GM23338 (cell line): ENCODE measurements at places on chromosomes 4 and X.

- no peak for DNase-seq
These were observed 17.8 kb downstream of the AMER1 start for GRCh38 chrX:64187762-64188150.

DNA sequence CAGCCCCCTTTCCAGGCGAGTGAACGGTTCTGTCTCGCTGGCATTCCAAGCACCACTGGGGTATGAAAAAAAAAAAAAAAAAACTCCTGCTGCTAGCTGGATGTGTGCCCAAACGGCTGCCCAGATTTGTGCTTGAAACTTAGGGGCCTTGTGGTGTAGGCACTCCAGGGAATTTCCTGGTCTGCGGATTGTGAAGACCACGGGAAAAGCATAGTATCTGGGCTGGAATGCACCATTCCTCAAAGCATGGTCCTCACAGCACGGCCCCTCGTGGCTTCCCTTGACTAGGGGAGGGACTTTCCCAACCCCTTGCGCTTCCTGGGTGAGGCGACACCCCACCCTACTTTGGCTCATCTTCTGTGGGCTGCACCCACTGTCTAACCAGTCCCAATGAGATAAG is 516.8 kb upstream of the FAM241A start:
- DNase-seq = no peak

- peak; percentile 19 for DNase-seq
These were observed 197.3 kb downstream of the CFAP299 start for GRCh38 chr4:80532674-80533333.

DNA sequence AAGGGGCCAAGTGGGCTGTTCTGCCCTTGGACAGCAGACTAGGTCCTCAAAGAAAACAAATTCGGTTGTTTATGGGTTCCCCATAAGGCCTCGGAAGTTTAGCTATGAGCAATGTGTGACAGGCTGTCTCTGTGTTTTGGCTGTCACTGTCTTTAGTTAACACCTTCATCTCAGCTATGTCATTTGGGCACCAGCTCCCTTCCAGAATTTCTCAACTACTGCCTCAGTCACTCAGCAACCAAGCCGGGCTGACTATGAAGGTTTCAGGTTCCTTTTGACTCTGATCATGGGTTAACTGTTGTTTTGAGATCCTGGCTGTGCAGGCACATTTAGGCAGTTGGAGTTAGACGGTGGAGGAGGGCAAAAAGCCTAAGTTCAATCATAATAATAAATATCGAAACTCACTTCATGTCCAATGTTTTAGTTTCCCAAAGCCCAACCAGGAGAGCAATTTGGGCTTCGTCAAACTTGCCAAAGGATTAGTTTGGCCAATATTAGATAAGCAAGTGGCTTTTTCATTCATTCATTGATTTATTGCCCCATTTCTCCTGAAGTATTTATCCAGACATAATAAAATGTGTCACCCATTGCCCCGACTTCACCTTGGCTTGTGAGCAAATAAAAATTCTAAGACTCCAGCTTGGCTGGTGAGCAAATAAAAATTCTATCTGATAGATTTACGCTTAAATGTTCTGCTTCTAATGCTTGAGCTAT is 9.1 kb upstream of the PAGE1 start:
- DNase-seq = no peak

GRCh38 chr4:81375745-81376144 is 96.0 kb downstream of the RASGEF1B start:
- DNase-seq = peak; percentile 47

- no peak for DNase-seq
These were observed 14.2 kb downstream of the BST1 start for GRCh38 chr4:15717086-15717485.

- no peak for DNase-seq
These were observed 263.6 kb downstream of the PTTG2 start for GRCh38 chr4:38223782-38224236.

DNA sequence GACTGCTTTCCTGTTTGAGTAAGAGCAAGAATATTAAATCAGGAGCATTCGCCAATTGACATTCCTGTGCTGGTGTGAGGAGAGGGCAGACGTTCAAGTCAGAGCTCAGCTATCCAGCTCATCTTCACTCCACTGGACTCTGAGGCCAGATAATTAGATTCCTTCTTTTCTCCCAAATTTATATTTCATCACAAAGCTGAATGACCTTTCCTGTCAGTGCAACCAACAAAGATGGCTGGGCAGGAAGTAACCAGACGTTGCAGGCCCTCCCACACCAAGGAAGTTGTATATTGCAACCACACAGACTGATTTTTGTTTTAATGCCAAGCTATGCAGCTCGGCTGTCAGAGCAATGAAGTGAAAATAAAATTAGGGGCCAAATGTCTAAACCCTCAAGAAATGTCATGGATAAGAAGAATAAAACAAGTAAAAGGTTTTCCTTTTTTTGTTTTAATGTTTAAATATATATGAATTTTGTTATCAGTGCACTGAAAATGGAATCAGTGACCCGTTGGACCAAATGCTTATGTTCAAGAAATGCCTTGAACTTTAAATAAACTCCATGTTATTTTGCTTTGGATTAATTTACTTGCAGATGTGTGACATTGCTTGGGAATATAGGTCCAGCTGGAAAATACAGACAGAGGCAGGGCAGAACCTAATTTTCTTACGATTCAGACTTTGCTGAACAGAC is 578.9 kb upstream of the FAT1 start:
- DNase-seq = no peak

- DNase-seq = no peak
These were observed 20.3 kb downstream of the DNAAF6 start for GRCh38 chrX:107226757-107227156.

DNA sequence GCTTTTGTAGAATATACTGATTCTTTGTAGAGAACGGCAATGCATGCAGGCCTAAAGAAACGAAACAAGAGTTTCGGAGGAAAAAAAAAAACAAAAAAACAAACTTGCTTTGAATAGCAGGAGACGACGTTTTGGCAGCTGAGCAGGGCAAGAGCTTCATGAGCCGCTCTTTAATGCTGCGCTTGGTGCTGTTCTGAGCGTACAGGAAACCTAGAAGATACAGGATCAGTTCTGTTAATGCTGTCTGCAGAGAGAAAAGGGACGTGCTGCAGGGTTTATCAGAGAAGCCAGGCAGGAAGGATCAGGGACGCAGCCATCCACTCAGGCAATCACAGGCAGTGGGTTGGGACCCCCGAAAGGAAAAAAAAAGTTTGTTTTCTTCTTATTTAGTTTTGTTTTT is 182.2 kb downstream of the PACRGL start:
- DNase-seq = no peak

DNA sequence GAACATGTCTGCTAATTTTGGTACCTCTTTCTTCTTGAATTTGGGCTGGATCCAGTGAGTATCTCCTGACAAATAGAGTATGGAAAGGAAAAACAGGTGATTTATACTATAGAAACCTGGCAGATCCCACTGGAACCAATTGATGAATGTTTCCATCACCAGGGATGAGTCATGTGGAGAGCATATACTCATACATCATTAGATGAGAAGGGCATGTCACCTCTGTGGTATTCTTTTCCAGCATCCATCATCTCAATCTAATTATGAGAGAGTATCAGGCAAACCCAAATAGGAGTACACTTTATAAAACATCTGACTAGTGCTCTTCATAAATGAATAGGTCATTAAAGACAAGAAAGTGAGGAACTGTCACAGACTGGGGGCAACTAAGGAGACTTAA is 90.7 kb downstream of the CLDN22 start:
- DNase-seq = no peak

DNA sequence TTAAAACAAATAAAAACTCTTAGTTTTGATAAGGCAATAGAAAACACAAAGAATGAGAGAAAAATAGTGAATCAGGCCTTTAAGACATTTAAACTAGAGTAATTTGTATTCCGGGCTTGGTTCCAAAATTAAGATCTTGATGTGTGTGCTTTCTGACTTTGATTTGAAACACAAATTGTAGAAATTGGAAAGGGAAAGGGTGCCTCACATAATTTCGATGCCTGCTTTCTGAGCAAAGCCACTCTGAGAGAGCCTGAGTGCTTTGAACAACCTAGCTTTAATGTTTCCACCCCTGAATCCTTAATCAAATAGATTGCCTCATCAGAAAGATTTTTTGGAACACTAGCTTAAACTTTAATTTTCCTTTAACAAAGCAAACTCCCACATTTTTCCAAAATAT is 666.8 kb downstream of the PCDH18 start:
- no peak for DNase-seq

GRCh38 chr4:57866468-57867171 is 756.4 kb upstream of the IGFBP7 start:
- no peak for DNase-seq

DNA sequence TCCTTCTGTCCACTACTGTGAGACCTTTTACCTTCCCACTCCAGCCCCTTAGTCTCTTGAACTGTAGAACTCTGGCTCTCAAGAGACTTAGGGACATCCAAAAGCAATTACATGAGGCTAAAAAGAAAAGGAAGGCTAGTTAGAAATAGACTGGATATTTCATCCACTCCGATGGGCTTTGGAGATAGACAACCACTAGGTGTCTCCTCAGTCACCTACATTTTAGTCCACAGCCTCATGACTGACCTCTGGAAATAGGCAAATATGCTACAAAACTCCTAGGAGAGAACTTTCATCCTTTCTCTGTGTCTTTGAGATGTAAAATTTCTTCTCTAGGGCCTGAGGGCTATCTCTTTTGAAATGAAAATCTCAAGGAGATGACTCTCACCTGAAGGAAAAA is 45.1 kb upstream of the LAMP2 start:
- peak; percentile 49 for DNase-seq

- DNase-seq = no peak
These were observed 54.6 kb upstream of the DRP2 start for GRCh38 chrX:101164766-101165590.

GRCh38 chrX:73214426-73215094 is at the start of gene NAP1L2:
Gene NAP1L2 (minus strand): TSS chrX:73214851. CDS start chrX:73214492, 359 bp downstream.
- peak; percentile 61 for DNase-seq
